ENCODE measurements at places on chromosomes 6 and 20.

DNA sequence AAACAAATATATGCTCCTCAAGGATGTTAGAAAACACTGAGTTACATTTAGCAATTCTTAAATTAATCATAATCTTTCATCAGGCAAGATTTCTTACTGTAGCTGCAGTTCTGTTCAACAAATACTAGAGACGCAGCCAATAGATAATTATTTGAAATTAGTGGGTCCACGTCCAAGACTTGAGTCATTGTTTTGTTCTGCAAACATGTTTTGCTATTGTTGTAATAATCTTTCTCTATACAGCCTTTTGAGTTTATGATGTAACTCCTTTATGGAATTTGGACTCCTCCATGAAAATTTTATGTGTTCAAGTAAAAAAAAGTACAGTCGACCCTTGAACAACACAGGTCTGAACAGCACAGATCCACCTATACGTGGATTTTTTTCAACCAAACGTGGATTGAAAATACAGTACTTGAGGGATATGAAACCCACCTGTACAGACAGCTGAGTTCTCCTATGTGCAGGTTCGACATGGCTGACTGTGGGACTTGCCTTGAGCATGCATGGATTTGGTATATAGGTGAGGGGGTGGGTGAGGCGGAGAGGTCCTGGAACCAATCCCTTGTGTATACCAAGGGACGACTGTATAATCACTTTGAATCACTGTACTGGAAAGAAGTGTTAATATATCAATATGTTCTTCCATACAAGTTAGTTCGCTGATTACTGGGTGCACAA is 41.3 kb upstream of the SLC22A16 start:
- DNase-seq: no peak

DNA sequence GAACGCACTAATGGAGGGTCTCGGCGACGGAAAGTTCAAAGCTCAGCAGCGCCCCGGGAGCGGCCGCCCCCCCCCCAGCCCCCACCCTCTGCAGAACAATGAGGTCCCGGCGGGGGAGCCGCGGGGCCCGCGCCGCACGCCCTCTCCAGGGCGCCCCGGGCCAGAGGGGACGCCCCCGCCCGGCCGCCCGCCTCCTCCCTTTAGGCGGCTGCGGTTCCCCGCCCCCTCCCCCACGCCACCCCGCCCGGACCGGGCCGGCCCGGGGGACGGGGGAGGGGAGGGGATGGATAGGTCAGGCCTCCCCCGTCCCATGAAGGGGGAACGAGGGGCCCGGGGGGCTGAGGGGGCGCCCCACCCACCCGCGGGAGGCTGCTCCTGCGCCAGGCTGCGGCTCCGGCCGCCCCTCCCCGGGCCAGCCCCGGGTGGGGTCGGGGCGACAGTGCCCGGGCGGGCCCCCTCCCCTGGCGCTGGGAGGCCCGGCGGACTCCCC is 1.5 kb downstream of the NOL4L start:
- no peak for DNase-seq

- DNase-seq: no peak
Observed at GRCh38 chr6:122069932-122070331, 329.5 kb upstream of the HSF2 start.

DNA sequence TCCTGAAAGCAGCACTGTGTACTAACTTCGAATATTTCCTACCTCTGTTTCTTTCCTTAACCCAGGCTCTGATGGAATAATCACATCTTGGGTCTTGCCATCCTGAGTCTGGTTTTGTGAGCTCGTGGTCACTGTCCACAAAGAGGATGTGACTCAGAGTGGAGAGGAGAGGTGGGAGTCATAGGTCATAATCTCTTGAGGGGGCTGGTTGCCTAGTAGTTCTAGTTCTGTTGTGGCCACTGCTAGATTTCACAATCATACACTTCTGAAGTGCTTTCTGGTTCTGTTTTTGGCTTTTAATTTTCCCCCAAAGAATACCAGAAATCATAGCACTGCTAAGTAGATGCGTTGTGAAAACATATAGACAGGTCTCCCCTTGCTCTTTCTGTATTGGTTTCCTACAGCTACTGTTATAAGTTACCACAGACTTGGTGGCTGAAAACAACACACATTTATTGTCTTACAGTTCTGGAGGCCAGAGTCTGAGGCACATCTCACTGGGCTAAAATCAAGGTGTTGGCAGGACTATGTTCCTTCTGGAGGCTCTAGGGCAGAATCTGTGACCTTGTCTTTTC is 102.8 kb downstream of the NRSN1 start:
- DNase-seq: no peak

DNA sequence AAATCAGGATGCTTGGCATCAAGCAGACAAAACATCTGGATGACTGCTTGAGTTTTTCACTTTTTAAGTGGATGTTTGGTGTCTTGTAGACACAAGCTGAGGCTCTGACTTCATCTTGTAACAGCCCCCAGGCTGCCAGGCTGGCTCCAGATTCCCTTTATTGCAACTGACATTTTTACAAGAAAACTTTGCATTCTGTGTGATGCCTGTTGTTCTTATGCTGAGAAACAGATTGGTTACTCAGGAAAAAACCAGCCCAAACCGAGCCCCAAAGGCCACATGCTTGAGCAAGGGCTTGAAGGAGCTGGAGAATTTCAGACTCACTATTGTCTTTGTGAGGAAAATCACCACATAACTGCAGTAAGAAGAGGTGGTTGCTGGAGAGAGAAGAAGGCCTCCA is 98.4 kb upstream of the PREP start:
- DNase-seq: no peak

Measured in NCI-H510A treated with DMSO at 0.1 percent for 48 hours (cell line).